NCI-H2081 (cell line): ENCODE measurements at places on chromosomes 5 and 9.
A peak's percentile ranks its signal among the peaks of the same experiment; 100 is the strongest.

DNA sequence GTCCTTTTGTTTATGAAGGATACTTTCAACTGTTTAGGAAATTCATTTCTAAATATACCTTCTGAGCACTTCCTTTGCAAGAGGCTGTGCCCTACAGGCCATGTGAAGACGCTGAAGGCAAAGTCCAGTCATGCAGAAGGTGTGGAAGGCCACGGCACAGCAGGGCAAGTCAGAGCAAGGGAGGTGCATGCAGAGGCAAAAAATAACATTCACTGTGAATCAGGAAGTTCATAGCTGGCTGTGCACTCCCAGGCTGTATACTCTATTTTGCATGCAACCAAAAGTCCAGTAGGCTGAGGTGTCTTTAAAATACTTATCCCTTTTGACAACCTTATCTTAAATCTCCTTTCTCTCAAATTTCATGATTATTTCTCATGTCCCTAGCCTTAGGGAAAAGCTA, 50.3 kb downstream of the GNAQ start:
- peak; percentile 10 for DNase-seq

DNA sequence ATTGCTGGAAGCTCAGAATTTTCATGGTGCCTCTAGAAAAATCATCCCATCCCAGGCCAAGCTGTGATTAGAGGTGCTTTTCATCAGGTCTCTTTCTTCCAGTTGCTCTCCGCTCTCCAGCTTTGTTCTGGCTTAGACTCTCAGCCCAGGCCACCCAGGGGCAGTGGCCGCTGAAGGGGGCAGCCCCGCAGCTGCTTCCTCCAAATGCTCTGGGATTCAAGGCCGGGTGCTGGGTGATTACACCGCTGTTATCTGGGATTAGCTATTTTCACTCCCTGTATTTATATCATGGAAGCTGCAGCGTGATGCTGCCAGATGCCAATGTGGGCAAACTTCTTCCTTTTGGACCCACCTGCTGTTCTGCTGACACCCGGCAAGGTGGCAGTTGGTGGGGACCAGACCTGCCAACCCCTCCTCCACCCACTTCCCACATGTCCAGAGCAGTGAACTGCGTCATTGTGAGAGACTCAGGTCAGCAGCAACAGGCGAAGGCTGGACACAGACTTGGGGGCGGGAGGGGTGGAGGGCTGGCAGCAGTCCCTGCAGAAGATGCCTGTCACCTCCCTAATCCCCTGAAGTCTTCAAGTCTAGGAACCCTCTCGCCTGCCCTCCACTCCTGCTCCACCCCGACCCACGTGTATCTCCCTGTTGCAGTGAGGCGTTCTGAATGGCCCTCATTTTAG, 33.9 kb upstream of the NKX2-5 start:
- DNase-seq = no peak

- DNase-seq = no peak
Measured at GRCh38 chr9:96514108-96514799, 64.3 kb downstream of the HABP4 start.

DNA sequence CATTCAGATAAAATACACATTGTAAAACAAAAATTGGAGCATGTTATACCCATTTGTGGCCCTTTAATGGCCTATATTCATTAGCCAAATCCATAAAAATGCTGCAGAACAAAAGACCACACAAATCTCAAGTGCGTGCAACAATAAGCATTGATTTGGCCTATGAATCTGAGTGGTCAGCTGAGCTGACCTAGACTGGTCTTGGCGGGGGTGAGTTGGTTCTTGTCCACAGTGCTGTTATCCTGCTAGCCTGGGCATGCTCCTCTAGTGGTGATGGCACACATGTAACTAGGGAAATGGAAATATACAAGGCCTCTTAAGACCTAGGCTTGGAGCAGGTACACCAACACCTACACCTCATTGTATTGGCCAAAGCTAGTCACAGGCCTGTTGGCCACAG, 122.2 kb upstream of the TBCA start:
- no peak for DNase-seq

DNA sequence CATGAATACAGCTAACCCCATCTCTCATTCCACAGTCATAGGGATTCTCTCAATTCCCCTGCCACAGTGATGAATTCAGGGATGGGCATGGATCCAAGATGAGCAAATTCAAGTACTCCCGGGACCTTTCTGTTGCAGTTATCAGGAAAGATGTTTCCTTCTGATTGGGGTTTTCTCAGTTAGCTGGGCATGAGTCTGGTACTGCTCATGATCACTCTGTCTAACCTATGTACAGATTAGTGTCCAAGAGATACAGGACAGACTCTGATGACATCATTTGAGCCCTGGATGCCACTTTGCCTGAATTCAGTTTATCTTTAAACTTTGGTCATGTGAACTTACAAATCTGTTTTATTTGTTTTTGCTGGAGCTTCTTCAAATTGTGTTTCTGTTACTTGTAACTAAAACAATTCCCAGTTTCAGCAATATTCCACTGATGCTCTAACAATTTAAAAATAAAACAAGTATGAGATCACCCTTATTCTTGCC, 257.7 kb upstream of the KLF9 start:
- DNase-seq = no peak

DNA sequence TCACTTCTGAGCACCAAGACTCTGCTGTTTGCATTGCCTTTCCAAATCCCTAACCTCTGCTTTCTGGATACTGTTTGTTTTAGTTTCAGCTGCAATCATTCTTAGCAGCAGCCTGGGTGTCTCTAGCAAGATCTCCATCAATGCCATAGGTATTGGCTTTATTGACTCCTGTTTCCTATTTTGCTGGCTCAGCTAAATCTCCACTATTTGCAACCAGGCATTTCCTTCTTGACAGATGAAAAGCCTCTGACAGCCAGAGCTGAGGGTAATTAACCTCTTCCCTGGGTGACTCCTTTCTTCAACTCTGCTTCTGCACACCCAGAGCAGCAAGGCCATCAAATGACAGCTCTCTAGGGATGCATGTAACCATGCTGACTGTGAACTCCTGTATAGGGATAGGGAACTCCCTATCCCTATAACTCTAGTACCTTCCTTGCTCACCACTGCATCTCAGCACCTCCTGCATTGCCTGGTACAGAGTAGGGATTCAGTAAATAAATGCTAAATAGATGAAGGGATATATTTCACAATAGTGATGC, 293.5 kb downstream of the TRIM32 start:
- no peak for DNase-seq

GRCh38 chr9:129383561-129384490, 205.8 kb upstream of the IER5L start:
- peak; percentile 10 for DNase-seq

DNA sequence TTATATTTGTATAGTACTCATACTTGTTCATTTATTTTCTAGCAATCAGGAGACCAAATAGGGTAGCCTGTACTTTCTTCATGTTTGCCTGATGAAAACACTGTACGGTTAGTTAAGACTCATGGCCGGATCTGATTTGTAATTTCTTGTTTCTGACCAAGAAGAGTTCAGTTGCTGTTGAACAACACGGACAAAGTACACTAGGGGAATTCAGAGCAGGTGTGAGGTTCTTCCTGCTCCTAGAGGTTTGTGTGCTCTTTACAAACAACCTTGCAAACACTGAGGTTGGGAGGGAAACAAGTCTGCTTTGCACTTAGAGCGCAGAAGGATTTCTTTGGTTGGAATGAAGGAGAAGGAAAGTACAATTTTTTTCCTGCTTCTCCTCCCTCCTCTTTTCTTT, 69.7 kb downstream of the TRIO start:
- no peak for DNase-seq

DNA sequence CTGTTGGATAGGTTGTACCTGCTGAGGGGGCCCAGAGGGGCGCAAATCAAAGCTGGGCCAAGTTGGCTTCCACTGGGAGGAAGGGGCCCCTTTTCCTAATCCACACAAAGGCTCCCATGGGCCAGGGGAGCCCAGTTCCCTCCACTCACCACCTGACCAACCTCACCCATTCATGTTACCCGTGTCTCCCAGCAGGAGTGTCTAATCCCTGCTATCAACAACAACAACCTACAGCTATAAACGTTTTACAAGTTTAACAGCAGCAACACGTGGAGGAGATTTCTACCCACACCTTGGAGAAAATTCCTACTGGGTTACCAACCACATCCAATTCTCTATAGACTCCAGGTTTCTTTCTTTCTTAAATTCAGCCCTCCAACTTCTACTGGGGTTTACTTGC, 216.2 kb downstream of the SLIT3 start:
- no peak for DNase-seq

DNA sequence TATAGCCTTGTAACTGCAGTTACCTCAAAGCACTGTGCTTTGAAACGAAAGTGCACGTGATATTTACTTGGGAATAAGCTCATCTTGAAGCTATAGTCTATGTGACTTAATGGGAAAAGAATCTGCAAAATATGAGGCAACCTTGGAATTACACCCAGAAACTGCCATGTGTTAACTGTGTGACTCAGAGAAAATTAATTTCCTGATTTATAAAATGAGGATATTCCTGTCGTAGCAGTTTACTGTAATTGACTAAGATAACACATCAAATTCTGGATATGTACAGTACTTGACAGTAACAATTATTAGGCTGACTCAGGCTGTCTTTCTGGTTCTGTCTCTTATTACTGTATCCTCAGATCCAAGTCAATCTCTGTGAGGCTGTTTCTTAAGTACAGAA, 1079.9 kb upstream of the ACO1 start:
- DNase-seq = peak; percentile 35
